ENCODE measurements at places on chromosomes 5 and 9. TPM values are rescaled to one million over a fixed set of nuclear protein-coding genes. Genes with fewer than 3 reads are reported as not detected.

DNA sequence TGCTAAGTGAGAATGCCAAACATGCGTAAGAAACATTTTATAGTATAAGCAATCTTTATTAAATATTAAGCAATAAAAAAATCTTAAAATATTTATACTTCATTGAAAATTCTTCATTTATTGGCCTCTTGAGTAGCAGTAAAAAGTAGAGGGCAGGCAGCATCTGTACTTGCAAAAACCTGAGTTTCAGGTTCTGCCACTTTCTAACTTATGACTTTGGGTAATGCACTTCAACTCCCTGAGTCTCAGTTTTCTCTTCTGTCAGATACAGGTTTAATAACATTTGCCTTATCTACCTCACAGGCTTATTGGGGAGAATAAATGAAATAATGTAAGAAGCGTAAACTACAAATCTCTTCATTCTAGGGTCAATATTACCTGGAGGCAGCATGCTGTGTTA is 19.8 kb upstream of the MCTP1 start:
- DNase-seq: no peak

- DNase-seq: peak; percentile 23
Observed at GRCh38 chr9:13786131-13786530, 506.6 kb upstream of the MPDZ start.

DNA sequence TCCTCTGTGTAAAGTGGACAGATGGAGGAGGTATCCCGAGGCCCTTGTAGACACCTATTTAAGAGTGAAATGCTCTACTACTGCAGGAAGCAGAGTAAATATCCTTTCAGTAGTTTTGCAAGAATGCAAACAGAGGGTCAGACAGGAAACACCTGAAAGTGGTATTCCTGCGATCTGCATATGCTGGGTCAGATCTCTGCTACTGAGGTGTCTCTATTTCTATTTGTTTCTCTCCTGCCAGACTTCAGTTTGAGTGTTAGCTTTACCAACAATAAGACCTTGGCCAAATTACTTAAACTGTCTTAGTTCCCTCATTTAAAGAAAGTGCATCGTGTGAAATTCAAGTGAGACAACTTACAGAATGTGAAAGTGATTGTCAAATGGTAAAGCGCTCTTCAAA is 47.6 kb downstream of the JAKMIP2 start:
- DNase-seq: no peak

DNA sequence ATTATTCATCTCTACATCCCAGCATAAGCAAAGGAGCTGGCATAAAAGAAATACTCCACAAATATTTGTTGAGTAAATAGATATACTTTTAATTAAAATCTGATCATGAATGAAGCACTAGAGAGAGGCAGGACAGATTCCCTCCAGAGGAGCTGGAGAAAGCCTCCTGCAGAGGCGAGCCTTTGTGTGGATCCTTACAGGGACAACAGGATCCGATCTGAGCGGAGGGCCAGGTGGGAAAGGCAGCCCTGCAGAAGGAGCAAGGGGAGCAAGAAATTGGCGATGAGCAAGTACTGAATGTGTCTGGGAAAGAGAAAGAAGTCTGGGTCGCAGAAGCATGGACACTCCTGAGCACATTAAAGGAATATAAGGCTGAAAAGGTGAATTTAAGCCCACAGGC is 69.4 kb downstream of the EBF1 start:
- no peak for DNase-seq

DNA sequence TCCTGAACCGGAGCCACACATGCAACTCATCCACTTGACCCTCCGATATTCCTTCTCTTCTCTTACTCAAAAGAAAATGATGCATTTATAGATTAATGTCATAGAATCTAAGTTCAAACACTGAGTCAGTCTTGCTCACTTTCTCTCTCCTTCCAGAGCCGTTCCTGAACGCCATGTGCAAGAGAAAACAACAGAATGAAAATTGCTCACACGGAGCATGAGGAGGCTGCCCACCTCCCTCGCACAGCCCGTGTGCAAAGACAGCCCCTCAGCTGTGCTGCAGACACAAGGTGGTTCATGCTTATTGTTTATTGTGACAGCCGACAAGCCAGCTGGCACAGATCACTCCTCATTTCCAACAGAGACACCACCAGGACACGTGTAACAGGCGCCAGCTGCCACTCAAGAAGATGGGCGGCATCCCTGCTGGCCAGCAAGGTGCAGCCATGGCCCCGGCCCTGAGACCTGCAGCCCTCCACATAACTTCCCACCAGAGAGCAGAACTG is 290.8 kb downstream of the GLIS3 start:
- no peak for DNase-seq

DNA sequence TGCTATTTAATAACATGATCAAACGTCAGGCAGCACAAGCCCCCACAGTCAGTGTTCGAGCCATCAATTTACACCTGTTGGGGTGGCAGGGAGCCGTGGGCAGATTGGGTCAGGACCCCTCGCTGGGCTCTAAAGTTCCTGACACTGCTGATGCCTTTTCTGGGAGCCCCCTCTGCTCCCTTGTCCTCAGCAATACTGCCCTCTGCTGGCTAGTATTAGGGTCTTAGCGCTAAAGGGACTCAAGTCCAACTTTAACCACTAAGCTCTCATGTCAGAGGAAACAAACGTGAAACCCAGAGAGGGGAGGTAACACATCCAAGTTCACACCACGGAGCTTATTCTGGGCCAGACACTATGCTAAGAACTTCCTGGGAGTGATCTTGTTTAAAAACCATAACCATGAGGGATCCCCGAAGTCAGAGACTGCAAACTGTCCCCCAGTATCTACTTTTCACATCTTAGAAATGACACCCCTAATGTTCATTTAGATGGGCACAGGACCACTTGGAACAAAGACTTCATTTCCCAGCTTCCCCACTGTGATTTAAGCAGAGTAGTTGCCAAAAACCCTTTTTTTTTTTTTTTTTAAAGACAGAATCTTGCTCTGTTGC is 20.4 kb downstream of the ANKS6 start:
- peak; percentile 75 for DNase-seq

- DNase-seq: peak; percentile 97
Observed at GRCh38 chr9:78031893-78032729, 500 bp upstream of the GNAQ start.

DNA sequence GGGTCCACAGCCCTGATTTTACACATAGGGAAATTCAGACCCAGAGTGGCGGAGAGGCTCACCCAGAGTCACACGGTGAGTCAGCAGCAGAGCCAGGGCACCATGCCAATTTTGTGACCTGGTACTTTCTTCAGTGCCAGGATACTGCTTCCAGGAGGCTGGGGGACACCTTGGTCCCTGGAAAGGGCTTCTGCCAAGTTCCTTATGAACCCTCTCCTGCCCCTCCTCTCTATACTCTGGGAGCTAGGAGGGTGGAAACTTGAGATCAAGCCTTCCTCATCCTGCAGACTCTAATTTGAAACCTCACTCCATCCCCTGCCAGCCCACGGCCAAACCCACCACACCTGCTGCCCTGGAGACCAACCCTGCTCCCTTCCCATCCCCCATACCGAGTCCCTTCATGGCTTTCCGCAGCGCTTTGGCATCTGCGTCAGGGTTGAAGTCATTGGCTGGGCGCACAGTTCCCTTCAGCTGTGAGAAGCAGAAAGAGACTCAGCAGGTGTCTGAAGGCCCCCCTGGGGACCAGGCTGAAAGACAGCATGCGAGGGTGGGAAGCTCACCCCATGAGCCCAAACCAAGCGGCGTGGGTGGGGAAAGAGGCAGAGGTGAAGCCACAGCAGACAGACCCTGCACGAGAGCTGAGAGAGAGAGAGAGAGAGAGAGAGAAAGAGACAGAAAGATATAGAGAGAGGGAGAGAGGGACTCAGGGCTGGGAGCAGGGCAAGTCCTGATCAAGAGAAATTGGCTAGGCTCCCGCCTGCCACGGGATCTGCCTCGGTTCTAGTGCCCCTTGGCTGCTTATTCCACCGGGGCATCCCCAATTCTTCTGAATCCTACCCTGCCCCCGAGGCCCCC is 33.5 kb downstream of the ANXA6 start:
- peak; percentile 60 for DNase-seq

- peak; percentile 6 for DNase-seq
Observed at GRCh38 chr9:20321423-20322082, 300.7 kb downstream of the MLLT3 start.

DNA sequence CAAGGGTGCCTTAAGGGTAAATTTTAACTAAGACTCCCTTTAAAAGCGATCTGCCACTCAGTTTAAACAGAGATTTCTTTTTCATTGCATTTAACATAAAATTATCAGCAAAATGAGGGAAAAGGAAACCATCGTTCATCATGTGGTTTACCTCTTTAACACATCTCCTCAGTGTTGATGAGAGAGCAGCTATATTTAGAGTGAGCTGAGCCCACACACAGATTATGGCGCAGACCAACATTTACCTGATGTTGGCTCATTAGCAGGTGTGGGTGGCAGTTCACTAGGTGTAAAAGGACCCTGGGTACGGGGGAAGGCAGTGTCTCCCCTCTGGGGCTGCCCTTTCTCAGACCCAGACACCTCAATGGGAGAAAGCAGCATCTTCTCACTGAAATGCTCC is 149.8 kb downstream of the ENTREP1 start:
- no peak for DNase-seq

DNA sequence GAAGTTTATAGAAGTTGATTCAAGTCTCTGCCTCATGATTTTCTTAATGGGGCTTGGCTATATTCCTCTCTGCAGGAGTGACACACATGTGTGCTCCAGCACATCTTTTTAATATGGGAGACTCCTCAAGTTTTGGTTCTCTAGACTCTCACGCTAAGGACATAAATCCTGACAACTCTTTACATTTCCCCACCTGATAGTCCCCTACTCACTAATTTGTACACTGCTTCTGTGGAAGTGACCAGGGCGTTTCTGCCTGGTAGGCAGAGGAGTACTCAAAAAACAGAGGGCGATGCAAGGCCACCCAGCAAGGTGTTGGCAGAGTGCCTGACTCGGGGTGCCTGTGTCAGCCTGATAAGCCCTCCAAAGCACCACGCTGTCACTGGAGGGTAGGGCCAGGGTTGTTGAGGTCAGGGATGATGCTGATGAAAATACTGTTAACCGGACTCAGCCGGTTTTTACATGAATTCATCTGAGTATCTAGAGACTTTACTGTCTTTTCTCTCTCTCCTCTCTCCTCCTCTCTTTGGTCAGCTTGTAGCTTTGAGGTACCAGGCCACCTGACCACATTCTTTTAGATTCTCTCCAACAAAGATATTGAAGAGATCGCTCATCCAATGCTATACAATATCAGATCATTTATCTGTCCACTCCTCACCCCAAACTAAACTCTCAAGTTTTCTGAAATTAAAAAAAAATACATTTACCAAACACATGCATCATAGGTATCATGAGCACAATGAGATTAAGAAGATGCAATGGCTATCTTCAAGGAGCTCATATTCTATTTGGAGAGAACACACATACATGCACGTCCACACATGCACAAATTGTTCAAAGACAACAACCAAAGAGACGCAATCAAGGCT is 205.2 kb downstream of the PIK3R1 start:
- DNase-seq: no peak

DNA sequence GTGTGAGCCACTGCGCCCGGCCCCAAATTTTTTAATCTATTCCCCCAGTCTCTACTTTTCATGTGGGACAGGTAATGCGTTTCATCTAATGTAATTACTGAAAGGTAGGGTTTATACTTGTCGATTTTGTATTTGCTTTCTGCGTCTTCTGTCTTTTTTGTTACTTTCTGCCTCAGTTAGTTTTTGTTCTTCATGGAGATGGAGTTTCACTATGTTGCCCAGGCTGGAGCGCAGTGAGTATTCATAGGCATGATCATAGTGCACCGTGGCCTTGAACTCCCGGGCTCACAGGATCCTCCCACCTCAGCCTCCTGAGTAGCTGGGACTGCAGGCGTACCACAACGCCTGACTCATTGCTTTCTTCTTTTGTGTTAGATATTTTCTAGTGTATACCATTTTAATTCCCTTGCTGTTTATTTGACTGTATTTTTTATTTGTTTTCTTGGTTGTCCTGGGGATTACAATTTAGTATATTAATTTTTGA is 23.4 kb downstream of the EHMT1 start:
- no peak for DNase-seq

- DNase-seq: peak; percentile 82
Observed at GRCh38 chr5:135230251-135230925, 168.6 kb downstream of the MACROH2A1 start.

DNA sequence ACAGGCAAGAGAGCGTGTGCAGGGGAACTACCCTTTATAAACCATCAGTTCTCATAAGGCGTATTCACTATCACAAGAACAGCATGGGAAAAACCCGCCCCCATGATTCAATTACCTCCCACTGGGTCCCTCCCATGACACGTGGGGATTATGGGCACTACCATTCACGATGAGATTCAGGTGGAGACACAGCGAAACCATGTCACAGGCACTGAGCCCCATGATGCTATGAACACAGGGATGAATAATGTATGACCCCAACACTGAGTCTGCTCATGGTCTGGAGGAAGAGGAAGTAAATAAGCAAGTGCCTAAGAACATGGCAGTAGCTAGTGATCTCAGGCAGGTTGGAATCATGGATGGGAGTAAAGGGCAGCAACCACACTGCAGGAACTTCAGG is 281.0 kb upstream of the ZNF462 start:
- DNase-seq: no peak

GRCh38 chr5:74187757-74188156 is 452.8 kb downstream of the ENC1 start:
- DNase-seq: no peak

- no peak for DNase-seq
Observed at GRCh38 chr9:13002740-13003139, 227.9 kb downstream of the LURAP1L start.

DNA sequence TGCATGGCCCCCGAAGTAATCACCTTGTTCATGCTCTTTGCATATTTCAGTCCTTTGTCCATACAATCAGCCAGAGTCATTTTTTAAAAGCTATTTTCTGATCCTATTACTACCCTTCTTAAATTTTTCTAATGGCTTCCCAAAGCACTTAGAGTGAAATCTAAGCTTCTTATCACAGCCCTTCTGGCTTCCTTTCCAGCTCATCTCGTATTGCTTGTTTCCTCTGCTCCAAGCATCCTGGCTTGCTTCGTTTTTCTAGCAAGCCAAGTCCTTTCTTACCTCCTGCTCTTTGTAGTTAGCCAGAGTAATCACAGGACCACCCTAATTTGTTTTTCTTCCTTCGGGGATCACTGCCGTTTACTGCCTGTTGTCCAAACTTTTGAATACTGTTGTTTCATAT is 453.3 kb downstream of the KIF4B start:
- DNase-seq: no peak

- no peak for DNase-seq
Observed at GRCh38 chr5:128949847-128950546, 15.3 kb upstream of the SLC27A6 start.

- DNase-seq: no peak
Observed at GRCh38 chr5:122287101-122287500, 24.9 kb upstream of the SNCAIP start.

GRCh38 chr5:59221769-59222168 is 638.9 kb downstream of the RAB3C start:
- DNase-seq: no peak

Gene REXO4
- total RNA-seq: 32.8 TPM

Gene JAKMIP2
- 0.48 TPM for total RNA-seq

Gene TXNDC8
- not detected for total RNA-seq

Gene MARCHF3
- 9.9 TPM for total RNA-seq

Gene MED7
- 22.9 TPM for total RNA-seq

Gene SPATA31C1
- total RNA-seq: not detected

Gene PCDHGA7
- 0.42 TPM for total RNA-seq

Gene C9orf153
- not detected for total RNA-seq

Gene RELL2
- 2.6 TPM for total RNA-seq

Gene SPOCK1
- total RNA-seq: 43.5 TPM

Gene GPX8
- 126 TPM for total RNA-seq

Gene HK3
- total RNA-seq: not detected

Gene SLC6A7
- 0.06 TPM for total RNA-seq

Gene SPINK6
- not detected for total RNA-seq

Measured in Daoy (cell line).